ENCODE measurements at places on chromosomes 11 and 22. TPM values are rescaled to one million over a fixed set of nuclear protein-coding genes. Genes with fewer than 3 reads are reported as not detected.

Gene GAB4
- polyA plus RNA-seq, result not detected

Gene SEPTIN3
- polyA plus RNA-seq, result 4.9 TPM

Gene OR51T1
- polyA plus RNA-seq, result not detected

Gene SPTBN2
- polyA plus RNA-seq, result 48.0 TPM

Gene CLTCL1
- 4.2 TPM for polyA plus RNA-seq

Gene NCAPH2
- 44.2 TPM for polyA plus RNA-seq

DNA sequence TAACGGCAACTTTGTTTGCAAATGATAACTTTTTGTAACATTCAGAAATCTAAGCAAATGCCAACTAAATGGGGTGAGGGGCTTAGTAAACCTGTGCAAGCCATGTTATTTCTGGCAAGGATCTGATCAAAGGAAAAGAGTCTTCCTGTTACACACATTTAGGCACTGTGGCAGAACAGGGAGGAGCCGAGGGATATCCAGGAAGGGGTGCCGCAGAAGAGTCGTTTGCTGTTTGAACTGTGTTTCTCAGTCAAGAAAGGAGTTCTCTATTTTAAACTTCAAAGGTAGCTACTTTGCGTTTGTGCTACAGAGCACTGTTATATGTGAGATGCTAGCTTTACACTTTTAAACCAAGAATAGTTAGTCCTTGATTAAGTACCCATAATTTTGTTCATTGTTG, 175.5 kb downstream of the ETS1 start:
- DNase-seq, result no peak

GRCh38 chr22:46858181-46858771, 95.8 kb downstream of the TBC1D22A start:
- DNase-seq, result no peak

DNA sequence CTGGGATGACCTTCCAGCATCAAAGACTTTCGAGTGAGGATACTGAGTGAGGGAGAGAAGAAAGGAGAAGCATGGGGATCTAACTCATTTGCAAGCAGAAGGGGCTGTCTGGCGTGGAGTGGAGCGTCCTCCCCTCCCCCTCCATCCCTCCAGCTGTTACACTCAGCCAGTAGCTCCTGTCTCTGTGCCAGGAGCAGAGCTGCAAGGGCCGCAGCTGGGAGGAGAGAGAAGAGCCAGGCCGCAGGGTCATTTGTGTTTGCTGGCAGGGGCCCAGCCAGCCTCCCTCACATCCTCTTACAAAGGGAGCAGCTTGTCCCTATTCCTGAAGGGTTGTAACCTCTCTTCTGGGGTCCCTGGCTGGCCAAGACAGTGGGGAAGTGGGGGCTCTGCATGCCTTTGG, 57.9 kb downstream of the NECTIN1 start:
- peak; percentile 70 for DNase-seq

GRCh38 chr11:58922479-58922878, 16.8 kb upstream of the GLYATL1 start:
- no peak for DNase-seq

GRCh38 chr11:87173185-87174039, 135.7 kb downstream of the TMEM135 start:
- DNase-seq, result no peak

DNA sequence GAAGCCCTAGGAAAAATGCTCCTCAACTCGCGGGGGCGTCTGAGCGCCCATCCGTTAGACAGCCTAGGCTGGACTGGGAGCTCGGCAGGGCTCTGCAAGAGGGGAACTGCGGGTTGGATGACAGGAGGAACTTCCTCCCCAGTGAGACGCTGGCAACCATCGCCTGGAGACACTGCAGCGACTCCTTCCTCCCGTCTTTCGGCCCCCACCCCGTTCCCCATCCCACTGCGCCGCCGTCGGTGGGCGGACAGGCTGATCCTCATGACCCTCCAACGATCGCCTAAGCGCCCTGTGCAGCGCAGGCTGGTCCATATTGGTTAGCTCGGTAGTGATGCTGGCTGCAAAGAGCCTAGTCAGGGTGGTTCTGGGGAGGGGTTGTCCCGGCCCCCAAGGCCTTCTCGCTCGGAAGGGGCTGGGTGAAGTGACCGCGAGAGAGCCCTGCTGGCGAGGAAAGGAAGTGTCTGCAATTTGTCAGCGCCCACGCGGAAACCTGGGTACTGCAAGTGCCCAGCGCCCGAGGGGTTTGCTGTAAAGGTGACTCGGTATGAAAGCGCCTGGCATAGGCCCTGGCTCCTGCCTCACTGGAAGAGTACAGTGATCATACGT, 638 bp downstream of the NRGN start:
- DNase-seq, result no peak

DNA sequence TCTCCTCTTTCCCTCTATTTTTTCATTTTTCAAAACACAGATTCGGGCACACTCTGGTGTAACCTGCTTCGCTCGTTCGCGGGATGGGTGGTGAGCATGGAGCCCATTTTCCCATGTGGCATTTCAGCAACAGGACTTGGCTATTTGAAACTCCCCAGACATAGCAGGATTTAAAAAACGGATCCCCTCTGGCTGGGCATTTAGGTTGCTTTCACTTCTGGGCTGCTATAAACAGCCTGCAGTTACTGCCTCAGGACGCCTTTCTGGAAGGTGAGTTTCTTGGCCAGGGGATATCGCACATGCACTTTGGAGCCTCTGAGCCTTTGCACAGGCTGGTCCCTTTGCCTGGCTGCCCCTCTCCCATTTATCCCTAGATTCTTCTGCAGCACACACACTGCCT, 2.8 kb upstream of the MPPED1 start:
- DNase-seq, result no peak

DNA sequence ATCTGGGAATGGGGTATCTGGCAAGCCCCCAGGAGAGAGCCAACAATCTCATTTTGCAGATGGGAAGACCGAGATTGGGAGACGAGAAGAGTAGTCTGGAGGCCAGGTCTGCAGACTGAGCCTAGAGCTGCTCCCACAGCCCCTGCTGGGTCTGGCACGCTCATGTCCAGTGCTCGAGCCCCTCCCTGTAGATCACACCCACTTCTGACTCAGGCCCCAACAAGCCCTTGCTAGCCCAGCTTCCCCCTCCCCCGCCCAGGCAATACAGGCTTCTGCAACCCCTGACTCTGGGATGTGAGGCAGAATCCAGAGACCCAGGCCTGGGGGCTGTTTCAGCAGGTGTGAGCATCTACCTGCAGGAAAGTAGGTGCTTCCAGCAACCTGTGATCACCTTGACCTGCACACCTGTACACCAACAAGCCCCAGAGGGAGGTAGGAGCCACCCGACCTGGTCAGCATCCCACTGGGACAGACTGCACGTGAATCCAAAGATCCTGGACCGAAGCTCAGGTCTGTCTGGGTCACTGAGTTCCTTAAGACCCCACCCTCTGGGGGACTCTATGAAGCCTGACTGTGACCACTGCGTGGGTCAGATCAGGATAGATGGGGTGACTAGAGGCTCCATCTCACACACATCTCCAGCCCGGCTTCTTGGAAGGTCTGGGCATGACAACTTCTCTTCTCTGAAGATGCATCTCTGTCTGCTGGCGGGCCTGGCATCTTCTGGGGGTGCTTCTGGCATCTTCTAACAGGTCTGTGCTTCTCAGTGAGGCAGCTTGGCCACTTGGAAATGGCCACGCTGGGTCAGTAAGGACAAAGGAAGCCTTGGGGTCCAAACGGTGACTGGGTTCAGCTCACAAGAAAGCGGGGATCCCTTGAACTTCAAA, 29.3 kb downstream of the LINC01488 start:
- DNase-seq, result no peak

DNA sequence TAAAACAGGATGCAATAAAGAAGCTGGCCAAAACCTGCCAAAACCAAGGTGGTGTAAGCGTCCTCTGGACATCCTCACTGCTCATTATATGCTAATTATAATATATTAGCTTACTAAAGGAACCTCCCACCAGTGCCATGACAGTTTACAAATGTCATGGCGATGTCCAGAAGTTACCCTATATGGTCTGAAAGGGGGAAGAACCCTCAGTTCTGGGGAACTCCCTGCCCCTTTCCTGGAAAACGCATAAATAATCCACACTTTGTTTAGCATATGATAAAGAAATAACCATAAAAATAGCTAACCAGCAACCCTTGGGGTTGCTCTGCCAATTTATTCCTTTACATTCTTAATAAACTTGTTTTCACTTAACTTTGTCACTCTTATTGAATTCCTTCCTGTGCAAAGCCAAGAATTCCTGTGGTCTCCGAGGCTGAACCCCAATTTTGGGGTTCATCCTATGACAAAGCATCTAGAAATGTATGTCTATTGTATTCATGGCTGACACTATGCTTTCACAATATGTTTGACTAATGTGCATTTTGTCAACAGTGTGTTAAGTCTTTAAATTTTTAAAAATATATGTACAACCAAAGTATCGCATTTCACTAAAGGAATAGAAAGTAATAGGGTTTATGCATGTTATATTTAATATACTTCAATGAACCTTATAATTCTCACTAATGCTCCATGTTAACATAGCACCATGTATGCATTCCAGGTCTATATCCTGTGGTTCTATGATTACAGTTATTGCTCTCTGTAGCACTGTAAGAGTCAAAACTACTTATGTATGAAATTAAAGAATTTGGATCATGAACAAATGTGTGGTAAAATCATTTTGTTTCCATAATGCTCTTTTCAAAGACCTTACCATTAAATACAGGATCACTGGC, 25.1 kb downstream of the LGR4 start:
- no peak for DNase-seq

GRCh38 chr22:27998511-27999410, 79.7 kb upstream of the PITPNB start:
- no peak for DNase-seq

DNA sequence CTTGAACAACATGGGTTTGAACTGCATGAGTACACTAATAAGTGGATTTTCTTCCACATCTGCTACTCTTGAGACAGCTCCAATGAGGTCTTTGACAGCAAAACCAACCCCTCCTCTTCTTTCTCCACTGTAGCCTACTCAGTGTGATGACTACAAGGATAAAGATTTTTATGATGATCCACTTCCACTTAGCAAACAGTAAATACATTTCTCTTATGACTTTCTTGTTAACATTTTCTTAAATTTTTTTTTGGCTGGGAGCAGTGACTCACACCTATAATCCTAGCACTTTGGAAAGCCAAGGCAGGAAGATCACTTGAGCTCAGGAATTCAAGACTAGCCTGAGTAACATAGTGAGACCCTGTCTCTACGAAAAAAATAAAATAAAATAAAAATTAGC, 9.9 kb upstream of the EIF4G2 start:
- DNase-seq, result no peak

- DNase-seq, result no peak
Measured at GRCh38 chr11:122807731-122808477, 30.4 kb upstream of the CRTAM start.

DNA sequence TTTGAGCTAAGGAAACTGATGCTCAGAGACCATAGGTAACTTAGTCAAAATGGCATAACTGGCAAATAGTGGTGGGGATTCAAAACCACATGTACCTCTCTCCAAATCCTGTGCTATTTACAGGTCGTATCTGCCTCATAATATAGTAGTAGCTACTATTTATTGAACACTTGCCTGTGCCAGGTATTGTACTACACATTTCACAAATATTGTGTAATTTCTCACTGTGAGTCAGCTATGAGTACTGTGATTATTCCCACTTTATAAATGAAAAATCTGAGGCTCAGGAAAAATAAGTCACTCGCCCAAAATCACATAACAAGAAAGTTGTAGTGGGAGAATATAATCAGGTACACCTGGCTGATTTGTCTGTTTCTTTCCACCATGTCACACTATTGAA, 199.8 kb upstream of the FAT3 start:
- no peak for DNase-seq

GRCh38 chr22:29309332-29310064, 3.0 kb downstream of the GAS2L1 start:
- DNase-seq, result no peak

DNA sequence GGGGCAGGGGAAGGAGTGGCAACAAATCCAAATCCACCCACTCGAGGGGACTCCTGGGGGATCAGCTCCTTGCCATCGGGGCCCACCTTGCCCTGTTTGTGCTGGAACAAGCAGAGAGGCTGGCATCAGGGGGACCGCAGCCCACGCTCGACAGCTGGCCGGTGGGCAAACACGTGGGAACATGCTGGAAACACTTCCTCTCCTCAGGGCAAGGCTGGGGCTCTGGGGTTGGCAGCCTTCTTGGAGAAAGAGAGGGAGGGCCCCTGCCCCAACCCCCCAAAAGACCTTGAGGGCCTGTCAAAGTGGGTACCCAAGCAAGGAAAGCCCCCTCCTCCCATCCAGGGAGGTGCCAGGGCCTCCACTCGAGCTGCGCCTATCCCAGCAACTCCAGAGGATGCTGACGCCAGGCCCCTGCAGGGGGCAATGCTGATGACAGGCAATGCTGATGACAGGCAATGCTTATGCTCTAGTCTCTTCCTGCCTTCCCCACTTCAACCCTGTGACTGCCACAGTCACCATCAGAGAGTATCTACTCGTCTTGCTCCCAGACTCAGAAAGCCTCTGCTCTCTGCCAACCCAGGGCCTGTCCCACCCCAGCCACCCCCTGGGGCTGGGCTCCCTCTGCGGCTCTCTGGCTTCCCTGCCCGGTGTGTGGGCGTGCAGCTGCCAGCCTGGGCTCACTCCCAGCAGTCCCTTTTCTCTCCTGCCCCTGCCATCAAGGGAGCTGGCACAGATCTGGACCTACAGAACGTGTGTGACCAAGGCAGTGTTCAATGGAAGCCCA, 6.0 kb downstream of the ESS2 start:
- DNase-seq, result no peak

GRCh38 chr22:39364714-39365491, 15.1 kb downstream of the SYNGR1 start:
- no peak for DNase-seq

DNA sequence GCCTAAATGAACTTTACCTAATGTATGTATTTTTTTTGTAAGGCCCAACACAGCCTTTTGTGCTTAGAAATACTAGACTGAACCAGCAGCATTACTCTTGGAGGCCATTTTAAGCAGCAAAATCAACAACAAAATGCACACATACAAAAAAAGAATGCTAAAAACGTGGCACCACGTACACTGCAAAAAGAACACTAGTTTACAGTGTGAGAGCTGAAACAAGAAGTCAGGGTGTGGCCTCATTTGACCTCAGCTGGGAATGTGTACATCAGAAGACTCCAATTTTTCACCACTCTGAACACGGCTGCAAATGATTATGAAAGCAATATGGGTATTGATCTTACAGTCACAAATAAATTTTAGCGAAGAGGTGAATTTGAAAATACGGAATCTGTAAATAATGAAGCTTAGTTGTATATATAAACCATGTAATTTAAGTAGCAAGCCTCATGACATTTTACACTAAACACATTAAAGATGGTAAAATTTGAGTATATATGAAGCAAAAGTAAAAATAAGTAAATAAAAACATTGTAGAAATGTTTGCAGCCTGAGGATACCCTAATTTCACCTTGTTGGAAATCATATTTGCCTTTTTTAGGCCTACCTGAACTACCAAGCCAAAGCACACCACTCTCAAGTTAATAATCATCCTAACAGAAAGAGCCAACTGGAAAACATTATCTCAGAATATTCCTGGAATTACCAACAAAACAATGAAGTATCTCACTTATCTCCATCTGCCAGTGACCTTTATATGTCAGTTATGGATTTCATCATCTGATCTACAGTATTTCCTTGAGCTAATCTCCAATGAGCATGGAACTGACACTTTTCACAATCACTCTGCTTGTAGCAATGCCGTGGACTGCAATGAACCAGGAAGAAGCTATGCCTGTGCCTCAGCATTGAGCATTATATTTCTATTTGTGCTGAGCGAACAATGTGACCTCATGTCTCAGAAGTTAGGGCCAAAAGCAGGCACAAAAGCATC, 319.5 kb upstream of the FAT3 start:
- DNase-seq, result no peak
